ENCODE measurements at places on chromosomes 5 and 9. TPM values are rescaled to one million over a fixed set of nuclear protein-coding genes. Genes with fewer than 3 reads are reported as not detected.

- no peaks in the 10 kb centered on the region for H3K27me3 ChIP-seq
- DNase-seq: no peak
- no peaks in the 10 kb centered on the region for H3K36me3 ChIP-seq
- H3K4me3 ChIP-seq: no peak overlapping the region
These were observed 36.6 kb upstream of the SPTLC1 start for GRCh38 chr9:92151691-92152393.

GRCh38 chr9:1267141-1267570 lies 217.0 kb downstream of the DMRT2 start:
- H3K27ac ChIP-seq: no peak overlapping the region
- no peaks in the 10 kb centered on the region for H3K4me1 ChIP-seq
- no peak overlapping the region for H3K4me3 ChIP-seq
- H3K27me3 ChIP-seq: no peaks in the 10 kb centered on the region

GRCh38 chr9:79007701-79008483 lies 563.9 kb upstream of the TLE4 start:
- no peak overlapping the region for H3K27ac ChIP-seq
- H3K27me3 ChIP-seq: no peaks in the 10 kb centered on the region
- H3K36me3 ChIP-seq: no peaks in the 10 kb centered on the region
- H3K4me3 ChIP-seq: no peak overlapping the region
- no peaks in the 10 kb centered on the region for H3K4me1 ChIP-seq

DNA sequence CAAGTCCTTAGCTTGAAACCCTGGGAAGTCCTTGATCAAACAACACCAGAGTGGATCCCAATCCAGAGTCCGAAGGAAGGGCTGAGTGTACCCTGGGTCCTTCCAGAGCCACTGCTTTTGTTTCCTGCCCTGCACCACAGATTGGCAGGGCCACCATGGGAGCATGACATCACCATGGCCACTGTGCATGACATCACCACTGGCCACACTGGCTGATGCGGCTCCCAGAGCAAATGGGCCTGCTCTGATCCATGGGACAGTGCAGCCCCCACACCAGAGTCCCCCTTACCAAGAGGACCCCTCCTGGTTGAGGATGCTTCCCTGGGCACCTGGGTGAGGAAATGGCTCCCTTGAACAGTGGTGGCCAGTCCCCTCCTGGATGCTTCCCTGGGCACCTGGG lies 9.9 kb downstream of the SLC6A3 start:
- H3K4me1 ChIP-seq: no peaks in the 10 kb centered on the region
- DNase-seq: no peak
- no peaks in the 10 kb centered on the region for H3K36me3 ChIP-seq
- no peak overlapping the region for H3K27ac ChIP-seq
- no peak overlapping the region for H3K4me3 ChIP-seq
- no peaks in the 10 kb centered on the region for H3K27me3 ChIP-seq

GRCh38 chr5:126108470-126108869 lies 314.7 kb upstream of the GRAMD2B start:
- no peaks in the 10 kb centered on the region for H3K4me1 ChIP-seq
- H3K36me3 ChIP-seq: no peaks in the 10 kb centered on the region

- H3K27ac ChIP-seq: no peak overlapping the region
- no peaks in the 10 kb centered on the region for H3K27me3 ChIP-seq
- no peaks in the 10 kb centered on the region for H3K36me3 ChIP-seq
- DNase-seq: peak; percentile 70
- no peaks in the 10 kb centered on the region for H3K4me1 ChIP-seq
These were observed 24.5 kb downstream of the C9orf152 start for GRCh38 chr9:110183208-110184145.

DNA sequence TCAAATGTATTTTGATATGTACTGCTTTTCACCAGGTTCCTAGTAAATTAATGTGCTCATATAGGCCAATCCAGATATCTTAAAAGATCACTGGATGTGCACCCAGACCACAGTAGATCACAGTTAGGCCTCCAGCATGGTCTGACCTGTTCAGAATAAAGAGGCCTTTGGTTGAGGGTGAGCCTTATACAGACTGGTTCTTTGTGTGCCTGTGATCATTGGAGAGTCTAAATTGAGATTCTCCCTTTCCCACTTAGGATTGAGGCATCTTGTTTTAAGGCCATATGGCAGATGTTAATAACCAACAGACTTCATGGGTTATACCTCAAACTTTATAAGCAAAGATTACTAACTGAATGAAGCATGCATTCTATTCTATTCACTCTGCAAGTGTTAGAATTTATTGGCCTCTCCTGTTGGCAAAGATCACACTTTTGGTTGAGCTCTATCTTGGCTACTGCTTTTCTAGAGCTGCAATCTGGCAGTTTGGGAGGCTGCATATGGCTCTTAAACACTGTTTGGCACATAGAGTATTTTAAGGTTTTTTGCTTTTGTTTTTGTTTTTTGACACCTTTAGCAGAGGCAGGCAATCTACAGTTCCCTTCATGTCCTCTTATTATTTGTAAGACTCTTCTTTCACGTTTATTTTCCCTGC lies 8.5 kb downstream of the CHSY3 start:
- H3K36me3 ChIP-seq: no peaks in the 10 kb centered on the region
- H3K4me3 ChIP-seq: no peak overlapping the region
- H3K27me3 ChIP-seq: no peaks in the 10 kb centered on the region
- DNase-seq: no peak
- H3K4me1 ChIP-seq: no peaks in the 10 kb centered on the region

DNA sequence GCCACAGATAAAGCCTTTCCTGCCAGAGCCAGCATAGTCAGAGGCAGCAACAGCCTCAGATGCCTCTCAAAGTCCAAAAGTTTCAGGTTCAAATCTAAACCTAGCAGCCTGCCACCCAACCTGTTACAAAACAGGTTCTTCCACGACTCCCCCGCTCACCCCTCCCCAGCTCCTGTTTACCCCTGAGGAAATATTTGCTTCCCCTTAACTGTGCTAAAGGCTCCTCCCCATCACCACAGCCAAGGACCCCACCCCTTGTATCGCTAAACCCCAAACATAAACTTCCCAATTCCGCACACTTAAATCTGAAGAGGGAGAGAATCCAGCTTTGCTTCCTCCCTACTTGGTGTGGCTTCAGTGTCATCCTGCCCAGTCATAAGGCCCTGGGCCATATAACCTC lies 15.4 kb upstream of the VDAC1 start:
- H3K4me3 ChIP-seq: no peak overlapping the region
- H3K27me3 ChIP-seq: no peaks in the 10 kb centered on the region
- no peak overlapping the region for H3K27ac ChIP-seq
- no peak for DNase-seq

- H3K4me3 ChIP-seq: peak overlapping the region; percentile 11
- no peaks in the 10 kb centered on the region for H3K4me1 ChIP-seq
- DNase-seq: no peak
- no peaks in the 10 kb centered on the region for H3K27me3 ChIP-seq
- H3K27ac ChIP-seq: peak overlapping the region; percentile 47
These were observed 46.7 kb upstream of the MACIR start for GRCh38 chr5:103211576-103212561.

CNTNAP3B gene
- total RNA-seq: not detected

ABO gene
- total RNA-seq: 4.2 TPM

IL17B gene
- total RNA-seq: not detected

FGFR4 gene
- 1.3 TPM for total RNA-seq

TMEM171 gene
- 0.88 TPM for total RNA-seq

Data from natural killer cell (primary cell).